HCT116 (cell line): ENCODE measurements at places on chromosomes 11 and 22. TPM values are rescaled to one million over a fixed set of nuclear protein-coding genes. Genes with fewer than 3 reads are reported as not detected.
A peak's percentile ranks its signal among the peaks of the same experiment; 100 is the strongest.

GAL3ST1 gene
- 2.1 TPM for total RNA-seq

SUSD2 gene
- 6.6 TPM for total RNA-seq

MGAT3 gene
- total RNA-seq = 0.20 TPM

ADM2 gene
- 12.8 TPM for total RNA-seq

CASP1 gene
- total RNA-seq = not detected

TMEM191B gene
- 2.1 TPM for total RNA-seq

CNTF gene
- 2.3 TPM for total RNA-seq

KCTD14 gene
- total RNA-seq = 15.2 TPM

MMP11 gene
- total RNA-seq = 7.4 TPM

HPX gene
- 4.6 TPM for total RNA-seq

INCENP gene
- total RNA-seq = 118 TPM

PKDREJ gene
- not detected for total RNA-seq

FOSL1 gene
- 125 TPM for total RNA-seq

TYR gene
- not detected for total RNA-seq

POTEH gene
- not detected for total RNA-seq

DNA sequence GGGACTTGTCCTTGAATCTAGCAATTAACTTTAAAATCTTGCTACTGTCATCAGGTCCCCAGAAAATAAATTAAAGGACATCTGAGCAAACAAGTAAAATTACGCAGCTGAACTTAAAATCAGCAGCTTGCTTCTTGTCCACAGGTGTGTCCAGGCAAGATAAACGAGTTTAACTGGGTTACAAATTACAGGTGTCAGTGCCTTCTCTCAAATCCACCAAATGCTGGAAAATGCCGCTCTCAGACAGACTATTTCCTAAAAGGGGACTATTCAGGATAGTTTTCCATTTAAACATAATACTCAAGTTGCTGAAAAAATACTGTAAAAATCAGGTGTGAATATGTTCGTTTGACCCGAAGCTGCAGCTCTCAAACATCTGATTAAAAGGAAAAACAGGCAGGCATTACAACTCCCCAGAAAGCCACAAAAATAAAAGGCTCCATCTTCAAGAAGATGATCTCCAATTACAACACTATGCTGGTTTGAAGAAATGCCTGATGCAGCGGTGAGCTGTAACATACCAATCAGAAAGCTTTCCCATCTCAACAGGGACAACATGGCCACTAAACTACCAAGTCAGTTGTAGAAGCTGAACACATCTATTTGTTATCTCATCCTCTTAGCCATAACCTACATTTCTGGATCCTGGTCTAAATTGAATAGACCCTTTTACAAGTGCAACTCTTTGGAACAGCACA is 82.1 kb downstream of the CADM1 start:
- no peaks in the 10 kb centered on the region for H3K4me1 ChIP-seq
- no peak for DNase-seq
- no peaks in the 10 kb centered on the region for H3K36me3 ChIP-seq
- H3K4me3 ChIP-seq = no peak overlapping the region

- no peaks in the 10 kb centered on the region for H3K27me3 ChIP-seq
- DNase-seq = no peak
- no peak overlapping the region for H3K27ac ChIP-seq
- H3K4me1 ChIP-seq = no peaks in the 10 kb centered on the region
- H3K4me3 ChIP-seq = no peak overlapping the region
These were observed 244.3 kb downstream of the BRD1 start for GRCh38 chr22:49583341-49583740.

DNA sequence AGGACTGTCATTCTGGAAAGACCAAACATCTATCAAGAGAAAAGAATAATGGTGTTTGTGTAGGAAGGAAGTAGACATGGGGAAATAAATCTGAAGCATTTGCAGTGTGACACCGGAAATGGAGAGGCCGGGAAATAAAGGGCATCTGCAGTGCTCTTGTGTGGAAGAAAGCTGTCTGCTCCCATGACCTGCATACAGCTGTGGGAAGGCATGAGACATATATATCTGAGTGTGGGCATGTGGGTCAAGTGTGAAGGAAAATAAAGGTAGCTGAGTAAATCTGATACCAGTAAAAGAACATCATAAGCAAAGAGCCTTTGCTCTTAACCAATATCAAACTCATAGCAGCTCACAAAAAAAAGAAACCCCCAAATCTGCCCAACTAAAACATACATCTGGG is 72.1 kb upstream of the OR5AK2 start:
- H3K4me1 ChIP-seq = no peaks in the 10 kb centered on the region
- DNase-seq = no peak
- no peaks in the 10 kb centered on the region; the same call in 1 of the 2 replicates for H3K27me3 ChIP-seq
- H3K4me3 ChIP-seq = no peak overlapping the region

GRCh38 chr22:31098632-31099110 is 8.7 kb downstream of the SELENOM start:
- no peak overlapping the region for H3K4me3 ChIP-seq
- DNase-seq = no peak
- peaks cover 29% of the 10 kb centered on the region for H3K36me3 ChIP-seq
- no peaks in the 10 kb centered on the region for H3K27me3 ChIP-seq
- no peaks in the 10 kb centered on the region for H3K4me1 ChIP-seq
- no peak overlapping the region for H3K27ac ChIP-seq

- H3K4me1 ChIP-seq = no peaks in the 10 kb centered on the region
- H3K27ac ChIP-seq = no peak overlapping the region
- H3K4me3 ChIP-seq = no peak overlapping the region
- H3K36me3 ChIP-seq = no peaks in the 10 kb centered on the region
These were observed 132.8 kb downstream of the SOX6 start for GRCh38 chr11:16223558-16223957.

DNA sequence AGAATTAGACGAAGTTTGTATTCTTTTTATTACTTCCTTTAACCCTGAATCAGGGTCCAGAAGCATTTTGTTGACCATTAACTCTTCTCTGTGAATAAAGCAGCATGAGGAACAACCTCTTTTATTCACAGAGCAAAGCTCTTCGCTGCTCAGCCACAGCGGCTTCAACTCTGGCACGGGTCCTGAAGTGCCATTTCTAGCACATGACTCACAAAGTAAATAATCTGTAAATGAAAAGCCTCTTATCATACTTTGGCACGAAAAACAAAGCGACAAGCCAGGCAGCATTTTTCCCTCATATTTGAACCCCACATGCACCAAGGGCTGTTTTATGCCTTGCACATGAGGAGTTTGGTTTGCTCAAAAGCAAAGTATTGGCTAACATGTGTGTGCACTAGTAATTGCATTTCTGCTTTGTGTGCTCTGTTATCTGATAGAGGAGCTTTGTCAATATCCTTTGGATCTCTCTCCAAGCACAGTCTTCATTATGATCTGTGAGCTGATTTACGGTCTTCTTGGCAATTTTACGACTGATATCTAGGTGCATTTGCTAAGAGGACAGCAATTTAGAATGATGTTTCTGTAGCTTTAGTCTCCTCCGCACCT is 33.0 kb upstream of the APOBEC3A start:
- H3K27ac ChIP-seq = peak overlapping the region; percentile 86
- DNase-seq = peak; percentile 80

GRCh38 chr22:17851759-17852158 is 77.5 kb upstream of the BID start:
- H3K4me1 ChIP-seq = peaks cover 12% of the 10 kb centered on the region; the same call in 1 of the 2 replicates
- no peak for DNase-seq
- H3K4me3 ChIP-seq = no peak overlapping the region
- no peaks in the 10 kb centered on the region; the same call in 1 of the 2 replicates for H3K36me3 ChIP-seq

- no peaks in the 10 kb centered on the region for H3K36me3 ChIP-seq
- no peak overlapping the region for H3K27ac ChIP-seq
- no peaks in the 10 kb centered on the region for H3K27me3 ChIP-seq
- no peak for DNase-seq
These were observed 431.3 kb downstream of the TBC1D22A start for GRCh38 chr22:47193606-47194329.

- H3K4me1 ChIP-seq = peaks cover 30% of the 10 kb centered on the region
- H3K27ac ChIP-seq = peak overlapping the region; percentile 61
- no peaks in the 10 kb centered on the region for H3K36me3 ChIP-seq
- no peak for DNase-seq
These were observed 627 bp downstream of the DNAJC4 start for GRCh38 chr11:64230985-64231365.

DNA sequence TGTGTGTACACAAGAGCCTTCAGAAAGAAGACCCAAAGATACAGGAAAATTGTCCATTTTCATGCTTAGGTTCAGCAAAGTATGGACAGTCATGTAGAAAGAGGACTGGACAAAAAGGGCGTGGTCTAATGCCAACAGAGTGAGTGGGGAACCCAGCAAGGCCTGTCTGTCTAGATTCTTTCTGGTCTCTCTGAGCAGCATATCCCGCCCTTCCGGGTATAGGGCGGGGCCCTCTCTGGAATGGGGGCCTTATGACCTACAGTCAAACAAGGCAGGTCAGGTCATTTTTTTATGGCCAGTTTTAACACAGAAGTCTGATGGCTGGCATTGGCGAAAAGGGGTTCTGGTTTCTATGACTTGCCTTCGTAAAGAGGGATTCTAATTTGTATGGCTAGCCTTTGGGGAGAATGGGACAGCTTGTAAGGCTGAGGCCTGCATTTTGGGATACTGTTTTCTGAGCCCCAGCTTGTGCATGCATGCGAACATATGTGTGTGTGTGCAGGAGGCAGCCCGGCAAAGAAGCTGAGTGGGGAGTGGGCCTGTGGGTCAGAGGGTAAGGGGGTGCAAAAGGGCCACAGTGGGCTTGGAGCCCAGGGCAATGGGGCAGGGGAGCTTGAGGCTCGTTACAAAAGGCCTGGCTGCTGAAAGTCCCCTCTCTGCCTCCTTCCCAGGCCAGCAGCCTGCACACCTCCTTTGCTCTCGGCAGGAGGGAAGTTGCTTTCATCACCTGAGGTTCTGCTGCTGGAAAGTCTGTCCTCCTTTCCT is 130.5 kb upstream of the B3GAT1 start:
- no peaks in the 10 kb centered on the region for H3K27me3 ChIP-seq
- peak overlapping the region; percentile 4; the same call in 1 of the 2 replicates for H3K4me3 ChIP-seq
- peaks cover 35% of the 10 kb centered on the region for H3K4me1 ChIP-seq
- no peaks in the 10 kb centered on the region for H3K36me3 ChIP-seq

DNA sequence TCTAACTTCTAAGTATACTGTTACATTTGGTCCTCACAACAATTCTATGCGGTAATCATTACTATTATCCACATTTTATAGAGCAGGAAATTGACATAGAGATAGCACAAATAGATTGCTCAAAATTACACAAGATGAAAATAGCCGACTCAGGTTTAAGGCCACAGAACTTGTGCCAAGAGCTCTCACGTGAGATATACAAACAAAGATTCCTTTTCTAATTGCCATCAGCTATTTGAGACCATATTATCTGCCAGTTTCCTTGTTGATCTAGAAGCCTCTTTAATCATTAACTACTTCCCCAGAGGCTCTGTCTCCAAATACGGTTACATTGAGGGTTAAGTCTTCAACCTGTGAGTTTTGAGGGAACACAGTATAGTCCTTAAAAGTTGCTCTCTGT is 61.0 kb upstream of the GLYATL1B start:
- H3K4me1 ChIP-seq = no peaks in the 10 kb centered on the region
- no peak overlapping the region for H3K4me3 ChIP-seq
- no peak overlapping the region for H3K27ac ChIP-seq
- peaks cover 30% of the 10 kb centered on the region; the same call in 1 of the 2 replicates for H3K27me3 ChIP-seq
- H3K36me3 ChIP-seq = no peaks in the 10 kb centered on the region

- no peak overlapping the region for H3K27ac ChIP-seq
- no peak overlapping the region for H3K4me3 ChIP-seq
- H3K36me3 ChIP-seq = no peaks in the 10 kb centered on the region
- DNase-seq = no peak
These were observed 9.4 kb upstream of the SLC25A1 start for GRCh38 chr22:19187716-19188563.

GRCh38 chr11:35664977-35665441 is 2.4 kb downstream of the TRIM44 start:
- peaks cover 6% of the 10 kb centered on the region; the same call in 1 of the 2 replicates for H3K4me1 ChIP-seq
- H3K4me3 ChIP-seq = no peak overlapping the region
- no peak overlapping the region for H3K27ac ChIP-seq
- DNase-seq = no peak

DNA sequence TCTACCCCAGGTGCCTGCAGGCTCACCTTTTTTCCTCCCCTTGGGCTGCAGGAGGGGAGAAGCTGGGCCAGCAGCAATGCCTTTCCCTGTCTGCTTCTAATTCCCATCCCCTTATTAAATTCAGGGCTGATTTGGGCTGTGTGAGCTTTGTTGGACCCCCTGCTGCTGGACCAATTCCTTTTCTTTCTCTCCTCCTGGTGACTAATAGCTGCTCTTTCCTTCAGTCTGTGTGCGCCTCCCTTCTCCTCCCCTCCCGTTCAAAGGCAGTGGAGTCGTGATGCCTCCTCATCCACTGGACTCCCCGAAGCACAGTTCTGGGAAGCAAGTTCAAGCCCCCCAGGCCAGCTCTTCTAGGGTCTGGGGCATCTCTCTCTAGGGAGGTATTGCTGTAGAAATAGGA is 567.9 kb upstream of the CADM1 start:
- no peaks in the 10 kb centered on the region for H3K4me1 ChIP-seq
- DNase-seq = no peak
- H3K4me3 ChIP-seq = no peak overlapping the region

DNA sequence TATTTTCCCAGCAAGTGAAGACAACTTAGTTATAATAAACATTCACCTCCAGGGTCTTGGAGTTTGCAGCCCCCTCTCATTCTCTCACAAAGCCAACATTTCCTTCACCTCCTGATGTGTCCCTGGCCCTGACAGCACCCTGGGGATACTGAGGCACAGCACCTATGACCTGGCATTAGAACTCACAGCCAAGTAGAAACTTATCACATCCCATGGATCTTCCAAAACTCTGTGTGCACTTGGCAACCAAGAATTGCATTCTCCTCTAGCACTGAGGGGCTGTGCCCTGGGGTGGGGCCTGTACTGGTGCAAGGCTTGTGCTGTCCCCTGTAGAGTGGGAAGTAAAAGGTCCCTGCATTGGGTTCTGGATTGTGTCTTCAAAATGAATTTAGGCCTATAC is 116.7 kb upstream of the IGLL5 start:
- no peak overlapping the region for H3K27ac ChIP-seq
- no peak for DNase-seq
- H3K27me3 ChIP-seq = peaks cover 8% of the 10 kb centered on the region; the same call in 1 of the 2 replicates
- H3K4me3 ChIP-seq = no peak overlapping the region

DNA sequence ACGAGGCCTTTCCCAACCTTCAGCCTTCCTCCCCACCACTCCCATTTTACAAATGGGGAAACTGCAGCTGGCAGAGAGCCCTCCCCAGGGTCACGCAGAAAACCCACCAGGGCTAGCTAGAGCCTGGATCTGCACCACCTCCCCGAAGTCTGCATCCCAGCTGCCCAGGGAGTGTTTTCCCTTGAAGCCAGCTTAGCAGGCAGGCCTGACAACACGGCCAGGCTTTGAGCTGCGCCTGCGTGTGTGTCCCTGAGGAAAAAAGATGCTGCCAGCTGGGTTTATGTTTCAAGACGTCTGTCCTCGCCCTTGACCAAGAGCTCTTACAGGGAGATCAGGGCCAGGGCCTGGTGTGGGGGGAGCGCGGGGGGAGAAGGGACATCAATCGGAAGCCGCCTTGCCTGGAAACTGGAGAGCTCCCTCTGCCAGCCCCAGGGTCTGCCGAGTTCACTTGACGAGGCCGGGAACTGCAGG is 20.3 kb downstream of the WNT11 start:
- H3K27ac ChIP-seq = no peak overlapping the region
- peaks cover 5% of the 10 kb centered on the region; the same call in 1 of the 2 replicates for H3K4me1 ChIP-seq
- H3K36me3 ChIP-seq = no peaks in the 10 kb centered on the region
- H3K4me3 ChIP-seq = no peak overlapping the region
- H3K27me3 ChIP-seq = no peaks in the 10 kb centered on the region
